Occipital lobe (tissue), 3 donors: ENCODE measurements at places on chromosomes 6 and 20.
A peak's percentile ranks its signal among the peaks of the same experiment; 100 is the strongest.

DNA sequence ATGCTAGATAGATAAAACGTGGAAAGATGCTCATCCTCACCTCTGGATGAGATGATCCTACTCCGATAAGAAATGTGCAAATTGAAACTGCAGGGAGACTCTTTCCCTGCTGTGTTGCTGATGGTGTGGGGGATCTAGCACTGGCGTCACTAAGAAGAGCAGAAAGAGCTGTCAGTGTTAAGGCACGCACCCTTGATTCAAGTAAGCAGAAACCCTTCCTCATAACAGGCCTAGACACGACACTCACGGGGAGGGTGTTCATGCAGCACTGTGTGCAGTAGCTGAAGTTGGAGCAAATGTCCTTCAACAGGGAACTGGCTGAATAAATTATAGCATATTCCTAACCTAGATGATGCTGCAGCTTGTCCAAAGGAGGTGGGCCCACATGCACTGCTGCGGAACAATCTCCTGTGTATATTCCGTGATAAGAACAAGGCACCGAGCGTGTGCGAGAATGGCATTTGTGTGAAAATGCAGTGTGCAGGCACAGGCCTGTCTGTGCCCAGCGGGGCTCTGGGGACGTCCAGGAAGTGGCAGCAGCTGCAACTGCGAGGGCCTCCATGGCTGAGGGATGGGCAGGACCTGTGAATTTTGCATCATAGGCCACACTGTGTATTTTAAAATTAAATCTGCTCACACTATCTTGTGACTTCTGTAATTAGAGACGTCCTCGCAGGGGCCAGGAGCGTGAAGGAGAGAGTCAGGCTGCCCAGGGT, 64.0 kb downstream of the TCP11 start:
- DNase-seq = no peak

DNA sequence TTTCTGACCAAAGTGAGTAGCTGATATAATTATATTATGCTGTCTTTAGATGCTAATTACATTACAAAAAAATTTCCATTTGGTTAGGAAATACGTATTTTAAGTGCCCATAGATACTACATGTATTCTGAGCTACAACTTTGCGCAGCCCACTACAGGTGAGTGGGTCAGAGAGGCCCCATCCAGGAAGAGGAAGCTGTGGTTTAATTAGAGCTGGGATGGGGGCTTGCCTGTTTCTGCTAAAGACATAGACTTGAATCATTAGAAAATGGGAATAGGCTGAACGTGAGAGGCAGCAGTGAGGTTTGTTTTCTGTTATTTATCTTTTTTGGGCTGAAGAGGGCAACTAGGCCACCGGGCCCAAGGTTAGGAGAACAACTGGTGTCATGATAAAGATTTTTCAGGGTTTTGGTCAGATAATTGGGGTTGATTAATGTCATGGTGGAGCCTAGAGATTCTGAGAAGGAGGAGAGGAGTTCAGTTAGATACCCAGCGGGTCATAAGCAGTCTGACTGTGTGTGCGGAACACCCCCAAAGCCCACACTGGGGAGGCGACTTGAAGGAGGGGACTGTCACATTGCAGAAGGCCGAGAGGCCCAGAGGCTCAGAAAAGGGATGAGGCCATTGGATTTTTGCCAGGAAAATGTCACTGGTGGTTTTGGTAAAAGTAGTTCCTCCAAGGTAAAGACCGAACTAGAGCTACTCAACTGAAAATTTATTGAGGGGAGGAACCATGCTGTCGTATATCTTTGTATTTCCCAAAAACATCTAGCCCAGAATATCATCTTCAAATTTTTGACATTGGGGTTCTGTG, 14.5 kb upstream of the IRF4 start:
- no peak for DNase-seq

DNA sequence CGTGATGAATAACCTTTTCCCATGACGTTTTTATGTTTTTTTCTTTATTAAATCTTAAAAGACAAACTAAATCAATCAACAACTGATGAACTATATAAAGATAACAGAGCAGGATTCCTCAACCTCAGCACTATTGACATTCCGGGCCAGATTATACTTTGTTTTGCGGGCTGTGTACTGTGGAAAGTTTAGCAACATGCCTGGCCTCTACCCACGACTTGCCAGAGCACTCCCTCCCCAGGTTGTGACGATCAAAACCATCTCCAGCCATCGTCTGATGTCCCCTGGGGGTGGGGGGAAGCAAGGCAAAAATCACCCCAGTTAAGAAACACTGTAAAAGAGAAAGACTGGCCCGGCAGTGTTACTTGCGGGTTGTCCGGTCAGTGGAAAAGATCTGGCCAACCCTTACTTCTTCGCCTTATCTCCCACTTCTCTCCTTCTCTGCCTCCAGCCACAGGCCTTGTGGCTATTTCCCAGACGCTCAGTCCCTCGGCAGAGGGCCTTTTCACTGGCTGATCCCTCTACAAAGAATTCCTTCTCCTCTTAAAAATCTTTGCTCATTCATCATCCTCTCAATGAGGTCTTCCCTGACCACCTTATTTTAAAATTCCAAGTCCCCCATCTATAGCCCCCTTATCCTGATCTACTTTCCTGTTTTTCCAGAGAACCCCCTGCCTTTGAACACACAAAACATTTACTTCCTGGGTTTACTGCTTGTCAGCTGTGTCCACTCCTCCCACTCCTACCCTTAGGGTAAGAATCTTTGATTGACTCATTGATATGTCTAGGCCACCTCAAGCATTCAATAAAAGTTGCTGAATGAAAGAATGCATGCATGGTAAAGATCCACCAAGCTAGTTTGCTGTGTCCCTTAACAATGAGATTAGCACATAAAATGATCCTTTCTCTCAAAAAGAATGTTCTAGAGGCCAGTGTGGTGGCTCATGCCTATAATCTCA, 14.7 kb upstream of the RAB22A start:
- no peak for DNase-seq

DNA sequence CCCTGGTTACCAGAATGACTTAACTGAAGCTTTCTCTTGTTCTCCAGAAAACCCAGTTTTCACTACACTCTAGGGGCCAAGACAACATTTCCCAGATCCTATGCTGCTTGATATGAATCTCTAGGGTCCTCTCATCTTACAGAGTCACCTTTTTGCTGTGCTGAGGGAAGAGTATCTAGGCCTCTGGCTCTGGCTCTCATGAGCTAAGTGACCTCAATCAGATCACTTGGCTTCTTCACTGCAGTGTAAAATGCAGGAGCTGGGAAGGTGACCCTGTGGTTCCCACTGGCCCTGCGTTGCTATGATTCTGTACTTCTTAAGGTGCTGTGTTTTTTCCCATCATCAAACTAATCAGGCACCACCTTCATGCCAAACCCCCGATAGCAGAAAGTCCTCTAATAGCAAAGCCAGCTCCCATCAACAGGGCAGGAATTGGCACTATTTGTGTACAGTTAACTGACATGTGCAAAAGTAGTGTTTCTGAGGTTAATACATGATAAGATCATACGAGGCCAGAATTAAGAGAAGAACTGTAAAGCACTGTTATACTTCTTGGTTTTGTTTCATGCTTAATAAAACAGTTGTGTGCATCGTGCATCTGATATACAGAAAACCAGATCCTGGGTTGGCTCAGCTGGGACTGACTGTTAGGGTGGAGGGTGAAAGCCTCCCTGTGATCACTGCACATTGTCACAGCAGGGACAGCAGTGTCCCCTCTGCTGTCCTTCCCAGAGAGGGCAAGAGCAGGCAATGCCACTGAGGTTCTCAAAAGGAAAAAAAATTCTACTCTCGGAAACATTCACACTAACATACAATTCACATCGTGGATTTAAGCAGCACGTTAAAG, 46.7 kb downstream of the CNKSR3 start:
- no peak for DNase-seq

GRCh38 chr6:152540381-152540780, 96.8 kb downstream of the SYNE1 start:
- DNase-seq = no peak

DNA sequence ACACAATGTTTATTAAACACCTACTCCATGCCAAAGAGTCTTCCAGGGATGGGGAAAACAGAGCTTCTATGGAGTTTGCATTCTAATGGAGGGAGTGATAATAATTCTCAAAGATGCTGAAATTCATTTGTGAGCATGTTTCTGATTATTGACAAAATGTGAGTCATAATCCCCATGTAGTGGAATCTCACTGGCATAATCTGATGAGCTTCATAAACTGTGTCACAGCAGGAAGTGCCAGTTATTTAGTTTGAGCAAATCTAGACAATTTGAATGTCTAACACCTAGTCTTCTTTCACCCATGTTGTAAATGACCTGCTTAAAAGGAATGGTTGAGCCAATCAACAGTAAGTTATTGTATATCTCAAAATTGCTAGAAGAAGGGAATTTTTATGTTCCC, 95.1 kb downstream of the KCNQ5 start:
- no peak for DNase-seq

DNA sequence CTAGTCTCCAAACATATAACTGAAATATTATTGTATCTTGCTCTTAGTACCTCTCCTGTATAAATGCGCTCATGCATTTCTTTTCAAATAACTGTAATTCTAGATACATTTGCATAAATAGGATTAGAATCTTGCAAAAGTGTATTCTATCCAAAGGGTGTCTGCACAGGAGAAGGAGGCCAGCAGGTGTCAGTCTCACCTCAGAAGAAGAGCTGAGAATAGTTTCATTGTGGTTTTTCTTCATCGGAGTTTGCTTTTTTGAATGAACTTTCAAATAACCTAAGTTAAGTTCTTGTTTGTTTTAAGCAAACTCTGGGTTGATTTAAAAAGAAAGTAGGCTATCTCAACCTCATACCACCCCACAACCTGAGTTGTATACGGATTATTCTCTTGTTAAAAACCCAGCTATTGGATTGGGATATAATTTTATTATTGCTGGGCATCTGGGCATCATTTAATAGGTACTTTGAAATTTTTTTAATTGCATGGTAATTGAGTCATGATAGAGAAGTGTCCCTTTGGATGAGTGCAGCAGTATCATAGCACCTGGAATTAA, 125.0 kb upstream of the MLIP start:
- peak; percentile 9 for DNase-seq

DNA sequence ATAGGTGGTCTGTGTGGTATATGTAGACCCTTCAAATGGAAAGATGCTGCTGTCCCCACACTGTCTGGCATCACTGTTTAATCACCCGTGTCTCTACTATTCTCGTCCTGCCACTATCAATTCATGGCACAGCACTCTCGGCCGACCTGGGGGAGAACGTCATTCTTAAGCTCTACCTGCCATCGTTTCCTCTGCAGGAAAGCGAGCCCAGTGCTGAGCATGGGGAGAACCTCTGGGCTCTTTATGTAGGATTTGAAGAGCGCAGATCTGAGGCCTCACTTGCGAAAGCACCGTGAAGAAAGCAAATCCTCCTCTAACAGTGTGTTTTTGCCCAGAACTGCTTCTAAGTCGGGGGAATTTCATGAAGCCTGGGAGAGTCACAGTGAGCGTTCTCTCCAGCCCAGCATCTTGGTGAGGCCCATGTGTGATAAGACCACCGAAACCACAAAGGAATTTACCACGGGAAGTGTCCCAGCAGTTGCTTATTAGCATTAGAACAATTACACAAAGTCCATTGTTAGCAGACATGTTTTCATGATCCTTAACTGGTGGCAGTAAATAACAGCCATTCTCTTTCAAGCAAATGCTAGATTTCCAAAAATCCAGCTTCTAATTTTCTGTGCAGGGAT, 124.3 kb downstream of the SCML4 start:
- DNase-seq = no peak

DNA sequence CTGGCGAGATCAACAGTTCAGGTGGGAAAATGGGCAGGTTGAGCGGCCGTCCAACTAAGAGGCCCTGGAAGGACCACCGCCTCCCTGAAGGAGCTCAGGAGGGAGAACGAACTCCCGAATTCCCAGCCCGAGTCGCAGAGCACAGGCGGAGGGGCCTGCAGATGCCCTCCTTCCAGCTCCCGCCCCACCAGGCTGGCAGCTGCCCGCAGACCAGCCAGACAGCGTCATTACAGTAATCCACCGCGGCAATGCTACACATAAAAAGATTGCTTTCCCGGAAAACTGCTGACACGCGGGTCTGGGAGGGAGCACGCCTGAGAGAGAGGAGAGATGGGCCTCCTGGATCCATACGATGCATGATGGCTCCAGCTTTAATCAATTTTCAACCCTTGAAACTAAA, 30.5 kb upstream of the SLCO4A1 start:
- no peak for DNase-seq

- DNase-seq = no peak
Measured at GRCh38 chr6:152896923-152897322, 85.9 kb downstream of the FBXO5 start.

GRCh38 chr20:38067717-38068365, 34.3 kb downstream of the RPRD1B start:
- no peak for DNase-seq

- no peak for DNase-seq
Measured at GRCh38 chr6:127114214-127114760, 4.2 kb upstream of the RSPO3 start.

DNA sequence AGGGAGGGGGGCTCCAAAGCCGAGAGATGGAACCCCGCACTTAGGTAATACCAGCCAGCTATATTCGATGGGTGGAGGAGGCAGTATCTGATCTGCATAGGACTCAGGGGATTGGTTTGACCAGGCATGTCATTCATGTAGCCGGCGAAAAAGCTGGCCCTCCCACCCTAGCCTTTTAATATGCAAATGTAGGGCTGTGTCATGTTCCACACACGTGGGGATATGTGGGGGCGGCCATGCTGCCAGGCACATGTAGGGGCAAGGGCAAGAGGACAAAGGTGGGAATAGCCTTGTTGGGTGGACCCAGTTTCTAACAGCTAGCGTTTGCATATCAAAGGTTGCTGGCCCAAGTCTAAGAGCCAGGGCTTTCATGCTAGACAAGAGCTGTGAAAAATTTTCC, 39.1 kb upstream of the DDR1 start:
- DNase-seq = no peak

- DNase-seq = no peak
Measured at GRCh38 chr6:20943040-20943627, 408.9 kb downstream of the CDKAL1 start.

GRCh38 chr6:151252634-151253033, 12.9 kb downstream of the AKAP12 start:
- DNase-seq = no peak

- no peak for DNase-seq
Measured at GRCh38 chr6:116662202-116662601, 6.4 kb downstream of the ZUP1 start.

- DNase-seq = no peak
Measured at GRCh38 chr6:69816026-69816425, 19.2 kb upstream of the LMBRD1 start.

DNA sequence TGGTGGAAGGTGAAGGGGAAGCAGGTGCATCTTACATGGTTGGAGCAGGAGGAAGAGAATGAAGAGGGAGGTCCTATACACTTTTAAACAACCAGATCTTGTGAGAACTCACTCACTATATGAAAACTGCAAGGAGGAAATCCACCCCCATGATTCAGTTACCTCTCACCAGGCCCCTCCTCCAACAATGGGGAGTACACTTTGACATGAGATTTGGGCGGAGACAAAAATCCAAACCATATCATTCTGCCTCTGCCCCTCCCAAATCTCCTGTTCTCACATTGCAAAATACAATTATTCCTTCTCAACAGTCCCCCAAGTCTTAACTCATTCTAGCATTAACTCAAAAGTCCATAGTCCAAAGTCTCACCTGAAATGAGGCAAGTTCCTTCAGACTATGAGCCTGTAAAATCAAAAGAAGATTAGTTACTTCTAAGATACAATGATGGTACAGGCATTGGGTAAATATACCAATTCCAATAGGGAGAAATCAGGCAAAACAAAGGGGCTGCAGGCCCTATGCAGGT, 60.5 kb downstream of the EDN1 start:
- DNase-seq = no peak
